ENCODE measurements at places on chromosomes 11 and 22. TPM values are rescaled to one million over a fixed set of nuclear protein-coding genes. Genes with fewer than 3 reads are reported as not detected.

DNA sequence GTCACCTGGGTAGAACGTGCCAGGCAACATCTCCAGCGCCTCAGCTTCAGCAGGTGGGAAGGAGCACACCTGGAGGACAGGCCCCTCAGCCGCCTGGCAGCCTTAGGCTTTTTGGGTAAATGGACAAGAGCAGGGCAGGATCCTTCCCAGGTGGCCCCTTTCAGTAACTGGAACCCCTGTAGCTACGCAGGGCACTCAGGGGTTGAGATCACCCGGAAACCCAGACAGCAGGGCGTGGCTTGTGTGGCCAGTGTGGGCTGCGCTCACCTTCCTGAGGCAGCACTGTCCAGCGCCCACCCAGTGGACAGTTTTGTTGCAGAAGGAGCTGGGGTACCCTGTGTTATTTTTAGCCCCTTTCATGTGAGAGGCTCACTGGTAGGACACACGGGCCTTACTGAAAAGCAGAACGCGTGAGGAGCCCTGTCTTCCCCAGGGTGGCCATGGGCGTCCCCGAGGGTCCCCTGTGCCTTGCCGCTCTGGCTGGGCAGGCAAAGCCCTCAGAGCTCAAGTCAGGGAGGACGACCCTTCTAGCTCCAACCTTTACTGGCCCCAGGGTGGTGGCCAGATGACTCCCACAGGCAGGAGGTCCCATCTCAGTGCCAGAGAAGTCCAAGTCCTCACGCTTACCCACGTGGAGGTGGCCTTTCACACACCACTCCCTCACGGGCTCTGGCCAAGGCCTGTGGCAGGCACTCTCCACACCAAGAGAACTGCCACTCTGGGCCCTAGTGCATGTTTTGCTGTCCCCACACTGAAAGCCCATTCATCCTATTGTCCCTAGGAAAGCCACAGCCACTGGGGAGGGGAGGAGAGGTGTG lies 75.8 kb downstream of the CTTN start:
- no peak overlapping the region for H3K27ac ChIP-seq
- DNase-seq, result no peak
- no peak overlapping the region for H3K4me3 ChIP-seq
- no peaks in the 10 kb centered on the region for H3K36me3 ChIP-seq
- H3K27me3 ChIP-seq, result no peaks in the 10 kb centered on the region

- no peak overlapping the region for H3K4me3 ChIP-seq
- H3K36me3 ChIP-seq, result no peaks in the 10 kb centered on the region
- no peaks in the 10 kb centered on the region for H3K27me3 ChIP-seq
- H3K27ac ChIP-seq, result no peak overlapping the region
Observed at GRCh38 chr11:35114906-35115687, 23.9 kb upstream of the CD44 start.

GRCh38 chr11:118223992-118224391 lies 819 bp downstream of the JAML start:
- H3K4me3 ChIP-seq, result no peak overlapping the region
- H3K36me3 ChIP-seq, result no peaks in the 10 kb centered on the region
- no peak for DNase-seq
- no peaks in the 10 kb centered on the region for H3K4me1 ChIP-seq
- H3K27ac ChIP-seq, result no peak overlapping the region

DNA sequence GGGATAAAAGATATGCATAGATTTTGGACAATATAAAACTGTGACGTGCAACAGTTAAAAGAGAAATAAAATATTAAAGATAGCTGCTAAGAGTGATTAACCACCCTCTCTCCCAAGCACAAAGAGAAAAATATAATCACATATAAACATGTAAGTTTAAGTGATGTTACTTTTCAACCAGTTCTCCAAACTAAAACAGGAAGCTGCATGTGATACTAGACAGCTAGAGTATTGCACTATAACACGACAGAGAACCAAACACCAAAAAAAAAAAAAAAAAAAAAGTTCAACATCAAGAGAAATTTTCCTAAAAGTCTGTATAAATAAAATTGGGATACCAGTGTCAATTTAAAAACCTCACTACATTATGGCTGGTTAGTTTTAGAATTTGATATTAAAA lies 79.1 kb downstream of the PICALM start:
- H3K27me3 ChIP-seq, result no peaks in the 10 kb centered on the region
- H3K36me3 ChIP-seq, result peaks cover 91% of the 10 kb centered on the region
- no peaks in the 10 kb centered on the region for H3K4me1 ChIP-seq

DNA sequence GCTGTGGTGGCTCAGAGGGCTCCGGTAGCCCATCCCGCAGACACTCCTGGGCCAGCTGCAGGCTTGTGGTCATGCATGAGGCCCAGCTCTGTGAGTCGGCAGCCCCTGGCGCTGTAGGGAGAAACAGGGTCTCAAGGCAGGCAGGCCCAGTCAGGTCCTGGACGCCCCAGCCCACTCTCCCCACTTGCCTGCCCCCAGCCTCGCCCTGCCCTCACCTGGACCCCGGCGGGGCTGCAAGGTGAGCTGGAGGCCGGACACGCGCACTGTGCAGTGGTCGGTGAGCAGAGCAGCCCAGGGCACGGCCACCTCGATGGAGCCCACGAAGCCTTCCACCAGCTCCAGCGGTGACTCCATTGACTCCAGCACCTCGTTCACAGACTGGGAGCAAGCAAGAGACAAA lies 2.9 kb downstream of the ATG2A start:
- no peak overlapping the region for H3K4me3 ChIP-seq
- no peak overlapping the region for H3K27ac ChIP-seq
- H3K27me3 ChIP-seq, result no peaks in the 10 kb centered on the region
- peaks cover 15% of the 10 kb centered on the region for H3K4me1 ChIP-seq

DNA sequence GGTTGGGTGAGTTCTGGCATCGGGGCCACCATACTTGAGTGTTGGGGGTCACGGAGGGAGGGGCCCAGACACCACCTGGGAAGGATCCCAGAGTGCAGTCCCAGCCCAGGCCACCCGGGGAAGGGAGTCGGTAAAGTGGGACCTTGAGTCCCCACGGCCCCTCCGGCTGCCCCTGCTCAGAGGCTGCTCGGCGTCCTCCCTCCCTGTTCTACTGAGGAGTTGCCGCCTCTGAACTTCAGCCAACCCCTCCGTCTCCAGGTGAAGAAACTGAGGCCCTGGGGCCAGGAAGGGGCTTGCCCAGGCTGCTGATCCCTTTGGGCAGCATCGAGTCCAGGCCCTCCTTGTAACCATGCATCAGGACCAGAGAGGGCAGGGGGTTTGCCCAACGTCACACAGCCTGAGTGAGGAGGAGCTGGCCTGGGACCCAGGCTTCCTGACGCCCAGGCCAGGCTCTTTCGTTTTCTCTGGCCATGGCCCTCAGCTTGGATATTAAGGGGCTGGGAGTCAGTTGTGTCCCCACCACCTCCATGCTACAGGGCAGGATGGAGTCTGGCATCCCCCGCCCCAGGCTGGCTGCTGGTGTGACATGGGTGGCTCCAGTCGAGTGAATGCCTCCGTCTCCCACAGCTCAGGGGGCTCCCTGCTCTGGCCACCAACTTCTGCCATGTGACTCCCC lies 1.3 kb downstream of the PARVG start:
- peaks cover 27% of the 10 kb centered on the region for H3K36me3 ChIP-seq
- H3K4me1 ChIP-seq, result no peaks in the 10 kb centered on the region
- peak overlapping the region; percentile 56 for H3K4me3 ChIP-seq
- H3K27me3 ChIP-seq, result no peaks in the 10 kb centered on the region

DNA sequence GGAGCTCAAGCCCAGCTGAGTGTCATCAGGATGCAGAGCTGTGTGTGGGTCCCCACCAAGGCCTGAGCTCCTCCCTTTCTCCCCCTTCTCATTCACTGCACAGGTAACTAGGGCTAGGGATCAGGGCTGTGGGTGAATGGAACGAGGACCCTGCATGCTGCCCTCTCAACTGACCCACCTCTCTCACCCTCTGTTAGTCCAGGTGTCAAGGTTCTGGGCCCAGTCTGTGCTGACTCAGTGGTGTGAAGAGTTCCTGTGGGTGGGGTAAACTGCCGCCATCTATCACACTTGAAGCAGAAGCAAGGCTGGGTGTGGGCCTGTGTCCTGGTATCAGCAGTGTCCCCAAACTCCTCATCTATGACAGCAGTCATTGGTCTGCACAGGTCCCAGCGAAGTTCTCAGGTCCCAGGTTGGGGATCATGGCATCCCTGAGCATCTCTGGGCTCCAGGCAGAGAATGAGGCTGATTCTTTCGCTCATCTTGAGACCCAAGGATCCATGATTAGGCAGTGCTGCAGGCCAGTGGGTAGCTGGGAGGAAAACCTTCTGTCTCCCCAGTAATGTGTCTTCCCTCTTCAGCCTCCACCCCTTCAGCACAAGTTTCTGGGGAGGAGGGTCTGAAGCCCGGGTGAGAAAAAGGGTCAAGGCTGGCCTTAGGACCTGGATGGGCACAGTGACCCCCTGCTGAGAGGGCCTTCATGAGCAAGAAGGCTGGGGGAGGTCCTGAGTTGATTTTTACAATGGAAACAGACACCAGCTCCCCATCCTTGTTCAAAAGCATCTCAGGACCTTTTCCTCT lies 109.8 kb downstream of the ZNF280B start:
- DNase-seq, result no peak
- no peaks in the 10 kb centered on the region for H3K4me1 ChIP-seq
- H3K4me3 ChIP-seq, result no peak overlapping the region
- H3K27me3 ChIP-seq, result no peaks in the 10 kb centered on the region

DNA sequence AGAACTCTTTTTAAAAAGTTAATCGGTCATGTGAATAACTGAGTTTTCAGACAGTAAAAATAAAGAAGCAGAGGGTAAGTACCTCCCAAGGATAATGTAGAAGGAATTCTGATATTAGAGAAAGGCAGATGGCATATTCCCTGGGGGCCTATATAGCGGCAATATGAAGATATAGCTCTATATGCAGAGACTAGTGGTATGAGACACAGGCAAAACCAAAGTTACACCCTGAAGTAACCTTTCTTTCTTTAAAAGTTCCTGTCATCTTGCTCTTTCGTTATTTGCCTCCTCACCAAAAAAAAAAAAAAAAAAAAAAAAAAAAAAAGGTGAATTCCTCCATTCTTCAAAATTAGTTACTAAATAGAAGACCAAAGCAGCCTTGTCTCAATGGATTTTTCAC lies 76.2 kb upstream of the ARHGAP32 start:
- no peaks in the 10 kb centered on the region for H3K36me3 ChIP-seq
- H3K27me3 ChIP-seq, result no peaks in the 10 kb centered on the region
- no peak for DNase-seq
- no peak overlapping the region for H3K4me3 ChIP-seq

GRCh38 chr11:94838027-94838731 lies 70.0 kb downstream of the AMOTL1 start:
- no peak for DNase-seq
- no peaks in the 10 kb centered on the region for H3K4me1 ChIP-seq
- H3K4me3 ChIP-seq, result no peak overlapping the region

DNA sequence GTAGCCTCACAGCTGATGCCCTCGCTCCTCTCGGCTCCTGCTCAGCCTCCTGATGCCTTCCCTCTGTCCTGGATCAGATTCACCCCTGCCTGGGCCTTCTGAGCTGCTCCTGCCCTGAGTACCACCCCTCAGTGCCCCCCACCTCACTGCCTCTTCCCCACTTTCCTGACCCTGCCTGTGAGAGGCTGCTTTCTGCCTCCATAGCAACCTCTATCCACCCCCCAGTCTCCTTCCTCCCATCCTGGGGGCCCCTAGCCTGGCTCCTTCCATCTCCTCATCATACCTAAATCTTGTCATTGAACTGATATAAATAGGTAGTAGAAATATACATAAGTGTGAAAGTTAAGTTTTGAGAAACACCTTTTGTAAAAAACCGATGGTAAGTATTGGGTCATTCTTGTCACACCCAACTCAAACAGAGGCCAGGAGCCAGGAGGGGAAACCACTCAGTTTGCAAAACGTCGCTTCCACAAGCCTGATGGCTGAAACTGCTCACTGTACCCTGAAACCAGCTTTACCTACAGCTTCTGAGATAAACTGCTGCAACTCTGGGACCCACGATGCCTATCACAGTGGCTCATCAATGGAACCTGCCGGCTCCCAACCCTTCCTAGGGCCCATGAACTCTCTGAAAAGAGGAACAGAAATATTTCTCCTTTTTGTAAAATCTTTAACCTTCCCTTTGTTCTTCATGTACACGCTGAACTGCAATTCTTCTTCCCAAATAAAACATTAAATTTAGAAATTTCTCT lies 4.8 kb upstream of the APOBEC3H start:
- no peak for DNase-seq
- peaks cover 4% of the 10 kb centered on the region for H3K4me1 ChIP-seq
- H3K27me3 ChIP-seq, result no peaks in the 10 kb centered on the region
- H3K27ac ChIP-seq, result no peak overlapping the region
- H3K36me3 ChIP-seq, result no peaks in the 10 kb centered on the region

The P2RY2 gene
- 10.3 TPM for total RNA-seq

Measured in left lung (tissue), 14 donors.